ENCODE measurements at places on chromosomes 12 and 14.
A peak's percentile ranks its signal among the peaks of the same experiment; 100 is the strongest.

DNA sequence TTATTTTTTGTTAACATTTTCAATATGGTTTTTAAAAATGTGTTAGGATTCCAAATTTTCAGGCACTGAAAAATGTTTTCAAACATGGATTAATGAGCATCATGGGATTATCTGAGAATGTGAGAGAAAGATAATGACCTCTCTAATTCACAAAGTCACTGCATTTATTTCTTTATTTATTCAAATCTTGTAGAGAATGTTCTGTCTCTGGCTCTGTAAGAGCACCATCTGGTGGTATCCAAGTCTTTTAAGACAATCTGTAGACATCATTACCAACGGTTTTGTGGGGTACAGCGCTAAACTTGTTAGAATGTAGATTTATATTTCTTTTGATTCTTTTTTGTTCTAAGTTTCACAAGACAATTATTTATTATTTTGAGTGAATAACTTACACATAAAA, 956.0 kb upstream of the NOVA1 start:
- no peak for DNase-seq

DNA sequence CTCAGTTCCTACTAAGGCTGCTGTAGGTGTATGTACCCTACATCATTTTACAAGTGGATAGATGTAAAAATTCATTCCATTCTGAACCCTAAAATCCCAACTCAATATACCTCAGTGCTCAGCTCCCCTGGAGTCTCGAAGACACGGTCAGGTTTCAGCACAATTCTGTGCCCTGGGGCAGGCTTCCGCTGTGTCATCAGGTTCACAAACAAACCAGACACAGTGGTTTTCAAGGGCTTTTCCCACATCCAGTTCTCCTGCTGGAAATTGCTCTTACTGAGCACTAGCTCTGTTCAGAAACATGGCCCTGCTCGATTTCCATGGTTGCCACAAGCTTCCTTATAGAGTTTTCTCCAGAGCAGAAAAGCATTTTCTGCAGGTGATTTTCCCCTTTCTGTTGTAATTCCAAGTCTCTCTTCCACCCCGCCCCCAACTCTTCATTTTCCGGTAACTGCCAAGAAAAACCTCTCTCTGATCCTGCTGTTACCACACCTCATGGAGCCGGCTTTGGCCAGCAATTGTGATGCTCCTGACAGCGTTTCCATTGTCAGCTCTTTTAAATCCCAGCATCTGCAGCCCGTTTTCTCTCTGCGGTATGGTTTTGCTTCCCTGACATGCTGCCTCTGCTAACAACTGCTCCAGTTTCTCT, 483.0 kb upstream of the CCDC196 start:
- no peak for DNase-seq

DNA sequence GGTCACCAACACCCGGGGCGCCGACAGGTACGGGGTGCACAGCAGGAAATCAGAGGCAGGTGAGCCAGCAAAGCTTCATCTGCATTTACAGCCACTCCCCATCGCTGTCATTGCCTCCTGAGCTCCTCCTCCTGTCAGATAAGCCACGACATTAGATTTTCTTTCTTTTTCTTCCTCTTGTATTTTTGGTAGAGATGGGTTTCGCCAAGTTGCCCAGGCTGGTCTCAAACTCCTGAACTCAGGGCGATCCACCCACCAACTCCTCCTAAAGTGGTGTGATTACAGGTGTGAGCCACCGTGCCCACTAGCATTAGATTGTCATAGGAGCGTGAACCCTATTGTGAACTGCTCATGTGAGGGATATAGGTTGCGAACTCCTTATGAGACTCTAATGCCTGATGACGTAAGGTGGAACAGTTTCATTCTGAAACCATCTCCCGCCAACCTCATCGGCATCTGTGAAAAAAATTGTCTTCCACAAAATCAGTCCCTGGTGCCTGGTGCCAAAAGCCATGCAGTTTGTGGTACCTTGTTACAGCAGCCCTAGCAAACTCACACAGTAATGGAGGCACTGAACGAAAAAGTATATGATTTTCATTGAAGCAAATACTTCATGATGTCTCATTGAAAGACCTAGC, 1.5 kb downstream of the STYK1 start:
- DNase-seq: no peak

DNA sequence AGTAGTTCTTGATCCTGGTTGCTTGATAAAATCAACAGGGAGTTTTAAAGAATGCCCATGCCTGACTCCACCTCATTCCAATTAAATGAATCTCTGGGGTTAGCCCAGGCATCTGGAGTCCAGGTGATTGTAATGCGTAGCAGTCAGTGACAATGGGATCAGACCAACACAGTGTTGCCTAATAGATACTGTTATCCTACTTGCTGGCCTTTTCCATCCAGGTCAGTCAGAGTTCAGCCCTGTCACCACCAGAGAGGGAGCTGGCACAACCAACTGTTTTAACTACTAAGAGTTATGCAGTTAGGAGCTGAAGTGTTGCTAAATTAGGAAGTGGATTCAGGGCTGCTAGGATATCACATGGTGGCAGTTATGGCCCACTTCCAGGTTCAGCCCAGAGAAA, 107.1 kb downstream of the GPR135 start:
- DNase-seq: peak; percentile 95

- peak; percentile 56 for DNase-seq
Observed at GRCh38 chr14:38481952-38482678, 226.2 kb upstream of the CLEC14A start.

DNA sequence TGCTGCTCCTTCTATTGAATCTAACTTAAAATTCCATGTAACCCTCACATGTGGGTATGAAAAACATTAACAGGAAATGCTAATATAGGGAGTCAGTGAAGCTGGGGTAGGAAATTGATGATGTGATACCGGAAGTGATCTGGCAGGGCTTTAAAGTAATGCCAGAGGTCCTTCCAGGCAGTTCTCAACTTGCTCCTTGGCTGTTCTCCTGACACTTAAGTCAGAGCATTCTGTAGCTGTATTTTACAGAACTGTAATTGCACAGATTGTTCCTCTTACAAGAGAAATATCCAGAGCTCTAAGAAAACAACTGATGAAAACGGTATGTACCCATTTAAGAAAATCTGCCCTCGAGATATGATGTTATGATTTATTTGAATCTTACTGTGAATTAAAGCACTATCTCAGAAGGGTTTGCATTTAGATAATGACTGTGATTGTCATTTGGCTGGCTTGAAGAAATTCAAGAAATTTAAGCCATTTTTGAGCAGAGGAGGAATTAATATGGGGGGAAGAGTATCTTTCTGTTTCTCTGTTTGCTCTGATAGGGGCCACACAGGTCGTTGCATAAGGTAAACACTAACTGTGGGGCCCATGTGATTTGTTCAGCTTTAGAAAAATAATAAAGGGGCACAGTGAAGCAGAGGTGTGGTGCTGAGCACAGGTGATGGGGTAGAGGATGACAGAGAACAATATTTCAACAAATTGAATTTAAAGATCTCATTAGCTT, 88.4 kb downstream of the BBS10 start:
- DNase-seq: peak; percentile 48

DNA sequence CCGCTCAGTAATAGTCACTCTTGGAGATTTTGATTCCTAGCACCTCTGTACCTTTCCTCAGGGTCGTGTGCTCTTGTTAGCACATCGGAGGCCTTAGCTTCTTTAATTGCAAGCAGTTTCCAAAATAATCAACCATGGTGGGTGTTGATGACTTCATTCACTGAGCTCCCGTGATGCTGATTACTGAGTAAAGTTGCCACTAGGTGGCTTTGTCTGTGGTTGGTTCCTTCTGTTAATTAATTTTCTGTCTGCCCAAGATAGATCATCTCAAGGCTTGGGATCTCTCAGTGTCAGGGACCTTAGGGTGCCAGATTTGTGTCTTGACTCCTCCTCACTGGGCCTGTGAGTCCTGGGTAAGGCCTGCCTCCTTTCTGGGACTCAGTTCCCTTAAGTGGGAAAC, 54.3 kb downstream of the PTPN11 start:
- DNase-seq: no peak

- DNase-seq: no peak
Observed at GRCh38 chr12:117313926-117314325, 47.5 kb downstream of the NOS1 start.

DNA sequence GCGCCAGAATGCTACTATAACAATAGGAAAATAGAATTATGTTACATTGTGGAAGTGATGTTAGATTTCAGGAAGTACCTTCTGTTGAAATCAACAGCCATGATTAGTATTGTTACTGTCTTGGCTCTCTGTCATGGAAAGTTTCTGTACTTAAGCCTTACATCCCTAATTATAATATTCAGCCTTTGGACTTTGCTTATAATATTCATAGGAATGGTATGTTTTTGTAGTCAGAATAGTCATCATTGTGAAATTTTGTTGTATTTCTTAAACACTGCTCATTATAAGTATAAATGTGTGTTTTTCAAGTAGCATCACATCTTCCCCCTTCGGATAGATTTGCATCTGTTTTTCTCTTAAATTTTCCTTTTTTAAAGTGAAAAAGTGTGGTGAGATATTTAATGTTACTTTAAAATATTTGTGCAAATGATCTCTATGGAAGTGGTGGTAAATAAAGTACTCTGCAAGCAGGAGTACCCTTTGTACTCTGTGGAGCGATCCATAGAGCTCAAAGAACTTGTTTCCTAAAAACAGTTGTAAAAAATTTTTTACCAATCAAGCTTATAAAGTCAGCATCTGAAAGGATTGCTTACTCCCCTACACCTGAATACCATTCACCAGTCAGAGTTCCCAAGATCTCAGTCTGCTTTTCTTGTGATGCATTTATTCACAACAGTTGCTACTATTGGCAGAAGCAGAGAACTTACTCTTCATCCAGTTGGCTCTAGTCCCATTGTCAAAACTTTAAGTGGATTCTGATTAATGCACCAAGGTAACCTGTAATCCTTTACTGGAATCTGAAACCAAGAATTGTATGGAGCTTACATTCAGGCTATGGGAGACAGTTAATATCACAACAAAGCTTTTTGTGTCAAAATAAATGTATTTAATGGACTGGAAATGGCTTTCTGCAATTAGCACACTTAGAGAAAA, 87.8 kb downstream of the RIC8B start:
- peak; percentile 77 for DNase-seq

GRCh38 chr12:105083031-105083430, 1.2 kb downstream of the ALDH1L2 start:
- DNase-seq: no peak

GRCh38 chr12:90802727-90803126, 152.2 kb downstream of the CCER1 start:
- no peak for DNase-seq

DNA sequence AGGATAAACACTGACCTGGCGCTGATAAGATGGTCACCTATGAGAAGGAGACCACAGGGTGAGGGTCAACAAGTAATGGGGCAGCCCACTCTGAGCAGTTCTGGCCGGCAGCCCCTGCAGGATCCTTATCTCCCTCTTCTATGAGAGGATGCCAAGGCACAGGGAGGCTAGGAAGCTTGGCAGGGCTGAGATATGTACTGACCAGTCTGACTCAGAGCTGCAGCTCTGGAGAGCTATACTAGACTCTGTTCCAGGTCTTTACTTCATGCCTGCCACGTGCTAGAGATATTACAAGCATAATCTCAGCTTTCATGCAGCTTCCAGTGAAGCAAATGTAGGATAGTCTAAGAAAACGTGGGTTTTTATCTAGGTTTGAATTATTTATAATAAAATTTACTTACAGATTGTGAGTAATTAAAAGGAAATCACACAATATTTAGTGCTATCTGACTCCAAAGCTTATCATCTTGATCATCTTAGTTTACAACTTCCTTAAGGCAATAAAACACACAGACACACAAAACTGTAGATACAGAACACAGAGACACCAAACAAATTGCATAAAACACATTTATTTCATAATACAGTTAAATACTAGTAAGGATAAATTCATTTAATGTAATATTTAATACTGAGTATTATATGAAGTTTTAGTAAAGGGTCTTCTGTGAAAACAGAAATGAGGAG, 32.3 kb downstream of the GIT2 start:
- DNase-seq: no peak
